WTC11 (cell line): ENCODE measurements at places on chromosomes 4 and X. TPM values are rescaled to one million over a fixed set of nuclear protein-coding genes. Genes with fewer than 3 reads are reported as not detected.
A peak's percentile ranks its signal among the peaks of the same experiment; 100 is the strongest.

- DNase-seq: no peak
These were observed 25.1 kb upstream of the PRDM8 start for GRCh38 chr4:80172203-80172602.

Gene RBMXL3
- total RNA-seq: not detected in 3 replicates

Gene PCSK1N
- 7.4 to 8.0 TPM (median 7.5 TPM) in 3 replicates for total RNA-seq

DNA sequence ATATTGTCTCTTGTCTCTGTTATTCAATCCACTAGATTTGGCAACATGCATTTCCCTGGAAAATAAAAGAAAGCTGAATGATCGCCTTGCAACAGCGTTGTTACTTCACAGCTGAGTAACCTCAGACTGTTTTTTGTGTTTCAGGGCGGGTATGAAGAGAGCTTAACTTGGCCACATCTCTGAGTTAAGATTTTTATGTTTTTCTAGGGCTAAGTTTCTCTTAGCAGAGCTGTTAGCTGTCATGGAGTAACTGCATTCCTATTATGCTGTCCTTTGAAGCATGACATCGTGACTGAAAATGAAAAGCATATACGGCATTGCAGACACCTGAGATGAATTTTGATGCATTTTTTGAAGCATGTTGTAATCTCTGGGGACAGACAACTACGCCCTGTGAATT lies 1798.9 kb downstream of the PCDH7 start:
- no peak for DNase-seq

Gene SPOCK3
- 0.24 to 0.27 TPM (median 0.27 TPM) in 3 replicates for total RNA-seq

Gene BST1
- 1.1 to 1.9 TPM (median 1.4 TPM) in 3 replicates for total RNA-seq

Gene RHOXF1
- not detected in 3 replicates for total RNA-seq

GRCh38 chr4:147831551-147832171 lies 99.8 kb downstream of the ARHGAP10 start:
- DNase-seq: no peak

GRCh38 chr4:70678383-70678999 lies 9.8 kb upstream of the UTP3 start:
- DNase-seq: no peak

Gene KLF8
- 10.2 to 11.4 TPM (median 11.1 TPM) in 3 replicates for total RNA-seq

Gene TREX2
- 0.78 to 1.5 TPM (median 1.0 TPM) in 3 replicates for total RNA-seq

- no peak for DNase-seq
These were observed 30.7 kb downstream of the MOSPD2 start for GRCh38 chrX:14903891-14904290.

Gene F9
- 0.09 to 0.18 TPM (median 0.17 TPM) in 3 replicates for total RNA-seq

GRCh38 chr4:165198329-165198728 lies 9.0 kb upstream of the KLHL2 start:
- DNase-seq: no peak

DNA sequence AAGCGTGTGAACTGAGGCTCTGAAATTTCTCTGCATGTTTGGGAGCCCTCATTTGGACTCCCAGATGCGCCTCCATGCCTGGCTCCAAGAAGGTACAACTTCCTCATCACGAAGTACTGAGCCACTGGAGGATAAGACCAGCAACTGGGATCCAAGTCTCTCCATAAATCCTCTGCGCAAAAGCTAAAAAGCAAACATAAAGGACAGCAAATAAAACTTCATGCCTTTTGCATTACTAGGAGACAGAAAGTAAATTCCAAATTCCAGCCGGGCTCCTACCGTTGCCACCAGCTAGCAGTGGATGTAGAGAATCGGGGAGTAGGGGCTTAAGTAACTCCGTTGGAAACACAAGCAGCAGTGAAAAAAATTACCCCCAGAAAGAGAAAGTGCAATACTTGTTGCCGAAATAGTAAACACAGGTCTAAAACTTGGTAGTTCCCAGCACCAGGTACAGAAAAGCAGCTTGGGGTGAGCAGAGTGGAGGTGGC lies 477.1 kb upstream of the TENM3 start:
- no peak for DNase-seq

GRCh38 chrX:50814701-50815100 lies 707 bp upstream of the SHROOM4 start:
- no peak for DNase-seq

Gene CD38
- total RNA-seq: 0.17 to 0.39 TPM (median 0.37 TPM) in 3 replicates

- DNase-seq: no peak
These were observed 36.9 kb downstream of the MAGEA9 start for GRCh38 chrX:149818652-149819051.

Gene COL25A1
- total RNA-seq: 6.6 to 9.3 TPM (median 8.0 TPM) in 3 replicates

GRCh38 chr4:42965326-42965725 lies 72.8 kb downstream of the GRXCR1 start:
- no peak for DNase-seq

Gene DMRTC1B
- 0.14 to 0.22 TPM (median 0.21 TPM) in 3 replicates for total RNA-seq

Gene SMPX
- total RNA-seq: not detected in 3 replicates

Gene ADH7
- not detected in 3 replicates for total RNA-seq

Gene SOWAHD
- total RNA-seq: 3.6 to 5.0 TPM (median 4.3 TPM) in 3 replicates

DNA sequence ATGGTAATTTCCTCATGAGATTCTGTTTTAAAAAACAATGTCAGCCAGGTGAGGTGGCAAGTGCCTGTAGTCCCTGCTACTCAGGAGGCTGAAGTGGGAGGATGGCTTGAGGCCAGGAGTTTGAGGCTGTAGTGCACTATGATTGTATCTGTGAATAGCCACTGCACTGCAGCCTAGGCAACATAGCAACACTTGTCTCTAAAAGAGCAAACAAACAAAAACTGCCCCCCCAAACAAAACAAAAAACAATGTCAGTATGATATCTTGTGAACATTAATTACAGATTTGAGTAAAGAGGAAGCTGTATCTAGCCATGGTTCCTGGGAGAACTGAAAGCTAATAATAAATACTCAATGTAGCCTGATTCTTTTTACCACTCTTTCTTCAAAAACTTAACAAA lies 6.8 kb upstream of the MSL3 start:
- no peak for DNase-seq

DNA sequence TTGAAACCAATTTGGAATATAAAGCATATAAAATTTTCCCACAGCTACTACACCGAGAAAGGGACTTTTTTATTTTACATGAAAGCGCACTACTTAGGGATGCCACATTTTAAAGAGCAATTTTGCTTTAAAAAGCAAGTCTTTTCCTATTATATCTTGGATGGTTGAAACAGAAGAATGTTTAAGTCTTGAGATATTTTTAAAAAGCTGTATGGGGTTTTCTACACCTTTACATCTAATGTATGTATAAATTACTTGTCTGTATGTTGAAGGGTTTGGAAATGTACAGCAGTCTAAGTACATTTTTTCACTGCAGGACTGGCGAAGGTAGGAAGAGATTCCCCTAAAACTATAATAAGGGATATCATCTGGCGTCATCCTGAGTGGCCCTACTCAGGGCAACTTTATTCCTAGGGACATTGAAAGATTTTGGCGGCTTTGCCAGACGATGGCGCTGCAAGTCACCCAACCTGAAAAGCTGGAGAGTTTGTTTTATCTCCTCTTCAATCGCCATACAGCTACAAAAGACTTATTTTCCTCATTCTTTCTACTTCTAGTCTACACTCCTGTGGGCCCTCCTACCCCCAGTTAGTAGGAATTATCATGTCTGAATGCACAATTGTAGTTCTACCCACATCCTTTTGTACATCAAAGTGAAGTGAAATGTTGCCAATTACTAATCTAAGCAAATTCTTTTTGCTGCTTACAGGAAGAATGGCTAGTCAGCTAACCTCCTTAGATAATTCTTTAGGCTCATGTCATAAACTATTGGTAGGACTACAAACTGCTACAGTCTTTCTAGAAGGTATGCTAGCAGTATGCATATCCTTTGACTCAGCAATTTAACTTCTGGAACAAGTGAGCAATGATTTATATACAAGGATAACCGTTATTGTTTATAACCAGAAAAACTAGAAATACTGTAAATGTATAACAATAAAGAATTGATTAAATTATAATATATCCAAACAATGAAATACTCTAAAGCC lies 782 bp upstream of the NEK1 start:
- peak; percentile 77 for DNase-seq

Gene CT45A5
- total RNA-seq: not detected in 3 replicates

DNA sequence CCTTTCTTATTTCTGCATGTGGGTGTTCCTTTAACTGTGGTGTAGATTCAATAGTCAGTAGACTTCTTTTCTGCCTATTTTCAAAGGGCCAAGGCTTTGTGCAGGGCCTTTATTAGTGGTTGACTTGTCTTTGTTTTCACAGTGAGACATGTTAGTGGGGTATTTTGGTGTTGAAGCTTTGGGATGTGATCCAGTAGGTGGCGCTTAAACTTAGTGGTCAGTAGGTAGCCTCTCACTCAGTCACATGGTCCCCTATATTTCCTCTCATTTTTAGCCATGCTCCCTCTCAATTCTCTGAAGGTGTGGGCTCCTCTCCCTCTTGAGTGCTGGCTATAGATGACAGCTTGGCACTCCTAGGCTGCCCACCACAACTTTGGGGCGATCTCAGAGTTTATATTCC lies 23.4 kb upstream of the SLC10A7 start:
- DNase-seq: peak; percentile 28

- DNase-seq: no peak
These were observed 2025.2 kb downstream of the PCDH7 start for GRCh38 chr4:32745351-32745750.
